Inflammatory macrophage treated with lipopolysaccharide for 4 hours (primary cell): ENCODE measurements at places on chromosomes 2 and 18.

GRCh38 chr2:17107151-17107550 lies 411.1 kb downstream of the RAD51AP2 start:
- DNase-seq = no peak

DNA sequence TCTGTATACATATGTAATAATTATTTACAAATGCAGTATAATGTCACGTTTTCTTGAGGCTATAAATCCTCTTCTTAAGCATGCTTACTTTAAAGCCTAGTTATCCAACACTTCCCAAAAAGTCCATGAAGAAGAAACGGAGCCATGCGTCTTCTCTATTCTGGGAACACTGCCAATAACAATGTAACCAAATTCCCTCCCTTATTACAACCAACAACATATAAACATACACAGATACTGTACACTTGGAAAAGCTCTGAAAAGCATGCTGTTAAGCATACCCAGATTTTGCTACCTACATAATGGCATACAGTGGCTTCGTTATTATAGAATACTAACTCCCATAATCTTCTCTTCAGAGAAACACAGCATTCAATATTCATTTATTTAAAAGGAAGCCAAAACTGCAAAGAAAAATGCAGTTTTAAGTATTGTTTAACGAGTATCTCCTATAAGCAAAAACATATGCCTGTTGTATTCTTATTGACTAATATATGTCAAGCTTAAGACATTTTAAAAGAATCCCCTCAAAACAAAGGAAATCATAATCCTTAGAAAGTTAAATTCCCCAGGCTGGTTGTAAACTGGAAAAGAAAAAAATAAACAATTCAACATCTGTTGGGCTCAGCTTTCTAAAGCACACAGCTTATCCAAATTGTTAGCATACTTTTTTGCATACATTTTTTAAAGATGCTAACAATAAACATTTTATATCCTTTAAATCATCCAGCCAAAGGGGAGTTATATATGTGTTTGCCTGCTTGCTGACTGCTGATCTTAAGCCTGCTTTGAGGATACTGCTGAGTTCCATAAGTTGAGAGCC lies 83.4 kb downstream of the SLC25A12 start:
- DNase-seq = no peak

- DNase-seq = no peak
Observed at GRCh38 chr2:74378007-74378406, 2.1 kb downstream of the DCTN1 start.

DNA sequence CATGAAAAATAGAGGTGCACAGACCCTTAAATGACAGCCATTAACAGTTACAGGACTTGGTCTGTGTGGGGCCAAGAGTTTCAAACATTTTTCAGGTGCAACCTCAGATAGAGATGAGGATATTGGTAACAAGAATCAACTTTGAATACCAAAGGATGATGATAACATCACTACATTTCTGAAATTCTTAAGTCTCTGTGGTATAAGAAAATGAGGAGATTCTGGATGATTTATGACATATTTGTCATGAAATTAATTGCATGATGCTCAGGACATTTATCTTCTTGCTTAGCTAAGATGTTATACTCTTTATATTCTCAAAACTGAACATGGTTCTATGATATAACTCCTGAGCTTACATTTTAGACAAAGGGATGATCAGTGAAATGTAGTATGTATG lies 471.8 kb upstream of the CWC22 start:
- no peak for DNase-seq

- no peak for DNase-seq
Observed at GRCh38 chr2:239687441-239687840, 286.6 kb upstream of the HDAC4 start.
